ENCODE measurements at places on chromosomes 12 and 14. TPM values are rescaled to one million over a fixed set of nuclear protein-coding genes. Genes with fewer than 3 reads are reported as not detected.

The PIWIL1 gene
- not detected for total RNA-seq

The SOAT2 gene
- not detected for total RNA-seq

The TOX4 gene
- 18.1 TPM for total RNA-seq

The ALDH1L2 gene
- 80.1 TPM for total RNA-seq

The SERPINA4 gene
- not detected for total RNA-seq
